GDM1 (cell line): ENCODE measurements at places on chromosomes 2 and 18.

GRCh38 chr2:69979902-69980807 is 18.7 kb upstream of the ASPRV1 start:
- DNase-seq: no peak

GRCh38 chr18:48922226-48922800 is 28.5 kb downstream of the SMAD7 start:
- DNase-seq: no peak

DNA sequence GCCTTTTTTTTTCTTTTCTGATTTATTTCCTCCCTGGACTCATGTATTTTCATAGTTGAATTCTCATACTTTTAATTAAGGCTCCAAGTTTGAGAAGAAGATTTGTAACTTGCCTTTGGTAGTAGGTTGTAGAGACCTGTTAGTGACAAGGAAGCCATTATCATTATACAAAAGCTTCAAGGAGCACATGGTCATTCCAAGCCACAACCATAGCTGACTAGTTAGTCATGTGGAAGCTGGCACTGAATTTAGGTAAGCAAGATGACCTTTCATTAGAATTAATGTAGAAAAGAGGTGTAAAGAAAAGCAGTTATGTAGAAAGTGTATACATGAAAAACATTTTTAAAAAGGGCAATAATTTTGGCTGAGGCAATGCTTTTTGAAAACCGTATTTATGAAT is 89.7 kb downstream of the LRP1B start:
- DNase-seq: no peak

DNA sequence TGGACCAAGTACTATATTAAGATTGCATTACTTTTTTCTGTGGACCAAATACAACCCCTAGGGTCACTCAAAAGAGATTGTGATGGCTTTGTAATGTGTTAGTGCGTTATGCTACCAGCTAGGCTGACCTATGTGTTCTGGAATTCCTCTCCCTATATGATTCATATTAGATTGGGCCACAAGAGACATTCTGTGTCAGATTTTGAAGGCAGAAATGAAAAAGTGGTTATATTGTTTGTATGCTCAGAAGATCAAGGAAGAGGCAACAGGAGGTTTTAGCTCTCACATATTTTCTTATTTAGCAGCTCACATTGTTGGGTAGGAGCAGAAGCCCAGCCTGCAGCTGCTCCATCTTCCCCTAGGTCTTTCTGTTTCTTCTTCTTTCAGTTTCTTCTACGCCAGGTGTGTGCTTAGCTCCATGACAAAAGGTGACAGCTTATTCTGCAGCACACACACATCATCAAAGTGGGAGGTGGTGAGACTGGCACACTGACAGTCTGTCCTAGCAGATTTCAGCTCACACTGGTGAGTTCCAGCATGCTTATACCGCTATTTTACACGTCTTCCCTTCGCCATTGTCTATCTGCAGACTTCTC is 156.8 kb upstream of the UBE2E3 start:
- DNase-seq: no peak

DNA sequence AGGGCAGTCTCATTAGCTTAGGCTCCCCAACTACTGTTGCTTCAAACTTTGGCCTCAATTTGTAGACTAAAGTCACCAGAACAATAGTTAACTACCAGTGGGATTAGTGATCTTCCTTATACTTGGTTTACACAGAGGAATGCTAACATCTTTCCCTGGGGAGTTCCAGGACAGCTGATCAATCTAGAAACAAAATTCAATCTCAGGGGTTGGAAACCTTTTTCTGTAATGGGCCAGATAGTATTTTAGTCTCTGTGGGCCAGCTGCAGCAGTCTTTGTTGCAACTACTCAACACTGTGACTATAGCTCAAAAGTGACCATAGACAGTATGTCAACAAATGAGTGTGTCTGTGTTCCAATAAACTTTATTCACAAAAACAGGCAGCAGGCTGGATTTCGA is 85.7 kb downstream of the METTL8 start:
- no peak for DNase-seq

DNA sequence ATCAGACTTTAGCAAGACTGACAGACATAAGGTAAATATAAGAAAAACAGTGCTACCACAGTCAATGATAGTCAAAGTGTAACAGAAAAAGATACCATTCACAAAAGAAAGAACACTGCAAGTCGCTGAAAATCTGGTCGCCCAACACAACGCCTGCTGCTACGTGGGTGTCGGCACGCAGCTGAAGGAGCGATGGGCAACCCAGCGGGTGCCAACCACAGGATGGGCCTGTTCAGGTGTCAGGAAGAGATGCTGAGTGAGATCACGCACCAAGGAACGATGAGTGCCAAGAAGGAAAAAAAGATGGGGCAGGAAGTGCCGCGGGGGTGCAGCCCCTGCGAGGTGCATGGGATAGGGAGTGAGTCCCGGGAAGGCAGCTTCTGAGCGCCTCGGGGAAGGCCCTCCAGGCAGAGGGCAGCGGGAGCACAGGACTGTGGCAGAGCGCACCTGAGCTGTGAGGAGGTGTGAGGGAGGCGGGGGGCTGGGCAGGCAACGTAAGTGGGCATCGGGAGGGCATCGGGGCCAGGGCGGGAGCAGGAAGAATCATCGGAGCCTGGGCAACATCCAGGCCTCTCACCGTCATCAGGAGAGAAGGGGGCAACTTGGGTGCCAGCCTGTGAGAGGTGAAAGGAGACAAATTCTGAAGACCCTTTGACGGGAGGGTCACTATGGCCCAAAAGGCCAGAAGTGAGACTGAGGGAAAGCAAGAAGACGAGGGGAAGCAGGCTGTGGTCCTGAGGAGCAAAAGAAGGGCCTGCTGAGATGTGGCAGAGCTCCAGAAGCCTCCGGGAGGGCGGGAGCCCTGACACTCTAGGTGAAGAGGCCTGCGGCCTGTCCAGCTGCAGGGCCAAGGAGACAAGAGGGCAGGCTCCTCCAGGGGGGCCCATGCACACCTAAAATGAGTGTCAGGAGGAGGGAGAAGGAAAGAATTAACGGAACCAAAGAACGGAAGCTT is 14.8 kb upstream of the MTERF4 start:
- DNase-seq: no peak
